ENCODE measurements at places on chromosomes 16 and 17.

DNA sequence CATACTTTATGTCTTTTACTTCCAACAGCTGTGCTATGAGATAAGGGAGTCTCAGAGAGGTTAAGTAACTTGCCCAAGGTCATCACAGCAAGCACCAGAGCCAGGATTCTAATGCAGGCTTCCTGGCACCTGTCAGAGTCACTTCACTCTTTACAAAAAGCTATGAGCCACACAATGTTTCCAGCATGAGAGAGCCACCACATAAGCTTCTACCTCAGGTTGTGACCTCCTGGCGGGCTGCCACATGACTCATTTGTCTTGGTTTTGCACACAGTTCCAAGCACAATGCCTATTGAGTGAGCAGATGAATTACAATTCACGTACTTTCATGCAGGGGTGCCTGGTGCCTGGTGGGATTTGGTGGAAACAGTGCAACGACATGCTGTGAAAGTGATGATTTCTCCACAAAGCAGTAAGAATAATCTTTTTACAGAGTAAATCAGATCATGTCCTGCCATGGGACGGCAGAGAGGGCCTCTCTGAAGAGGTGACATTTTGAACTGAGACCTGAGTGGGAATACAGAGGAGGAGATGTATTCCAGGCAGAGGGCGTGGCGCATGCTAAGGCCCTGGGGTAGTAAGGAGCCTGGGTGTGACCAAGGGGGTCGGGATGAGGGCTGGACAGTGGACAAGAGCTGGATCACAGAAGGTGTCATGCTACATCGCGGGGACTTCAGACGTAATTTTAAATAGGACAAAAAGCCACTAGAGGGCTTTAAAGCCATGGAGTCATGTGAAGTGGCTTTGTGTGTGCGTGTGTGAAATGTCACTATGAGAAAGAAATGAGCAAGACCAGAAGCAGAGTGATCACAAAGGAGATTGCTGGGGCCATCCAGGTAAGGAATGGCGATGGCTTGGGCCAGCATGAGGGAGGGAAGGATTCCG, 53.4 kb downstream of the CACNG3 start:
- DNase-seq: no peak

GRCh38 chr16:9527976-9528375, 436.5 kb downstream of the HAPSTR1 start:
- DNase-seq: no peak

- no peak for DNase-seq
Measured at GRCh38 chr17:54626146-54626703, 274.4 kb upstream of the TOM1L1 start.

DNA sequence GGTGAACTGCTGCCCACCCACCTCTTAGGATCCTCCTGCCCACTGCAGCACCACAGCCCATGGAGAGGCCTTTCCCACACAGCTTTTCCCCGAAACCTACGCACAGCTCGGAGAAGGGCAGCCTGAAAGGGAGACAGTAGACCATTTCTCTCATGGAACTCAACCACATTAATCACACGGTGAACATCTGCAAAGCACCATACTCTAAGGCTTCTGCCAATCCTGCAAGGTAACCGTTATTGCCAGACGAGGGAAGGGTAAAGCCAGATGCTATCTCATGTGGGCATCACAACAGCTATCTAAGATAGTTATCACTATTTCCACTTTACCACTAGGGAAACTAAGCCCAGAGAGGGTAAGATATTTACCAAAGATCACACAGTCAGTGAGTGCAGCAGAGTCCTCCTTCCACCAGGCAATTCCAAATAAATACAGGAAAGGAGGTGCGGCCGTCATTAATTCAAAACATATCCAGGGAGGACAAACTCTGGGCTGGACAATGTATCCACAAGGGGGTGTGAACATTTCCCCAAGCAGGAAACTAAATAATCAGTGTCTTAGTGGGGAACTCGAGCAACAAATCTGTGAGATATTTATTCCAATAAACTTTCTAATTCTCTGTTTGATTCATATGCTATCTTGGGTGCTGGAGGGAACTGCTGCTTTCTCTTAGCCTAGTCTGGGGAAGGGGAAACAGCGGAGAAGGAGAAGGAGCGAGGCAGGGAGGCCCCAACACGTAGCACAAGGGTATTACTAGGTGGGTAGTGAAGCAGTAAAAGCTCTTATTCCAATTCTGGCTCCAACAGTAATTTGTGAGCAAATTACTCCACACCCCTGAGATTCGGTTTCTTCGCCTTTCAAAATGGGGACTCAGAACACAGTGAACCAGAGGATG, 723 bp downstream of the TMEM186 start:
- DNase-seq: no peak

GRCh38 chr17:5000237-5000639, 2.5 kb downstream of the KIF1C start:
- DNase-seq: no peak

GRCh38 chr17:21674242-21674731, 18.0 kb upstream of the KCNJ18 start:
- DNase-seq: no peak

DNA sequence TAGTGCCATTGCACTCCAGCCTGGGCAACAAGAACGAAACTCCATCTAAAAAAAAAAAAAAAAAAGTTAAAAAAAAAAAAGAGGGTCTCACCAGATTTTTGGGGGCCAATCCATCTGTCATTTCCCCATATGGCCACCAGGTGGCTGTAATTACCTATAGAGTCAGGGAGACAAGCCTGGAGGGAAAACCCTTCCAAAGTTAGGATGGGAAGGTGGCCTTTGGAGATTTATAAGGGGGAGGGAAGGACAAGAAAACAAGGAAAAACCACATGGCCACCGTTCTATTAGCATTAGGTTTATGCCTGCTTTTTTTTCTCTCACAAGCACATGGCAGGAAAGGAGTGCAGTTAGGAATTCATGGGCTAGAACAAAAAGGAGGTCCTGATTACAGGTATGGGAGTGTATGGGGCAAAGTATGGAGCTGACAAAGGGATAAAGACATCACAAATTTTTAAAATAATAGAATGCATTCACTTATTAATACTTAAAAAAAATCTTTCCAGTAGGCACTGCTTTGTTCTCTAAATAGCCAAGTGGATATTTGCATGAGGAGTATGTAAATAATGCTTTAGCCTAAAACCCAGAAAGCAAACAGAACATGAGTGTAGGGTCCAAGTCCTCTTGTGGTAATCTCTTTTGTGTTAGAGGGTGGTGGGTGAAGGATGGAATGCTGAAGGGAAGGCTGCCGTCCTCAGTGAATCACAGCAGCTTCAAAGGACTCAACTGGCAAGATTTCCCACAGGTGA, 5.1 kb downstream of the CYB5D1 start:
- DNase-seq: peak; percentile 72

GRCh38 chr16:66154801-66155200, 211.7 kb upstream of the CDH5 start:
- DNase-seq: no peak

DNA sequence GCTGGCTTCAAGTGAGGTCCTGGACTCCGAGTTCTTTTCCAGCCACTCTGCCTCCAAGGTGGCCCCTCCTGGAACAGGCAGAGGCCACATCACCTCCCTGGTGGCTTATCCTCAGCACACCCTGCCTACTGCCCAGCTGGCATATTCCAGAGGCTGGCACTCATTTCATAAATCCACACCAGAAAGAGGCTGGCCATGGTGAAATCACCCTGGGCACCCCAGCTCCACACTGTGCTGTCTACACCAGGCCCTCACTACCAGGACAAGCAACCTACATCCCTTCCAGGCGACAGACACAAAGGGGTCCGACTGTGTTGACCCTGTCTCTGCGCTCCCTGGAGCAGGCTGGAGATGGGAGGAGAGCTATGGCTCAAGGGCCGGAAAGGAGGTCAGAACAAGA, 100.2 kb downstream of the C16orf78 start:
- no peak for DNase-seq

GRCh38 chr16:81810361-81810760, 31.3 kb downstream of the PLCG2 start:
- DNase-seq: no peak

GRCh38 chr16:66364117-66364958, 2.2 kb upstream of the CDH5 start:
- no peak for DNase-seq

DNA sequence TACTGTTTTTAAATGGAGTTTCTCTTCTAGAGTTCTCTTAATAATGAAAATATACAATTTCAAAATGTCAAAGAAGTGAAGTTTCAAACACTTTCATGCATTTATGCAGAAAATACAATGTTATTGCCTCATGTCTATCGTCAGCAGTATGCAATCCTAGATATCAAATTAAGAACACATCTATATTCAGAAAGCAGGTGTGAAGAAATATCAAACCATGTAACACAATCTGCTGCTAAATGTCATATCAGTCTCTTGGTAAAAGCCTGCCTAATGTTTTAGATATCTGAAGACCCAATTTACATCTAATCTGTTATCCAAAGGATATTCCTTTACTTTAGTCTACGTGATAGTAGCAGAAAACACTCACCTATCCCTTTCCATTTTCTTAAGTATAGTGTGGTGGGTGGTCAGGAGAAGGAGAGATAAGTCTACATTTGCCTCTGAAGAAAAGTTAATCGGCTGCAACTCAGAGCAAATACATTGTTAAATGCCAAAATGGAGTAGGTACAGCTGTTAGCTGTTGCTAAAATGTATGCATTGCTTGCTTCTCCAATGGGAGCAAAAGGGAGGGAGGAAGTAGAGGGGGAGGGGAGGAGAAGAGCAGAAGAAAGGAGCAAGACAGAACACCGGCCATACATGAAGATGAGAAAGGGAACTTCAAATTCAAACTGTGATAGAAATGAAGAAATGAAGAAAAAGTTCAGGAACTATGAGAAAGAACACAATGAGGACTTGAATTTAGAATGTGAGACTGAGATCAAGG, 64.9 kb downstream of the ITFG1 start:
- DNase-seq: no peak

- DNase-seq: no peak
Measured at GRCh38 chr16:974001-974601, 3.3 kb upstream of the LMF1 start.

- peak; percentile 35 for DNase-seq
Measured at GRCh38 chr17:8707332-8708024, 37.2 kb downstream of the CCDC42 start.

GRCh38 chr16:50469744-50470321, 78.4 kb upstream of the NKD1 start:
- DNase-seq: no peak

DNA sequence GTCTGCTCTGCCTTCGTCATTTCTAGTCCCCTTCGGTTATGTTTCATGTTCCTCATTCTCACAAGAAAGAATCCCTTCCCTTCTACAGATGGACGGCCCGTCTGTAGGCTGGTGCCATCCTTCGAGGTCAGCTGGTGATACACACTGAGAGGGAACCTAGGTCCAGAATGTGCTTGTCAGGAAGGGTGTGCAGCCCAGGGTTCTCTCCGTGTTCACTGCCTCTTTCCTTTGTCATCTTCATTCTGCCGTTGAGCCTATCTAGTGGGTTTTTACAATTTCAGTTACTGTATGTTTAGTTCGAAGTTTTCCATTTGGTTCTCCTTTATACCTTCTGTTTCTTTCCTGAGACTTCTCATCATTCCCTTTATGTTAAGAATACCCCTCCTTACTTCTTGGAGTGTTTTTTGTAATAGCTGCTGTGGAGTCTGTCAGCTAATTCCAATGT, 18.9 kb downstream of the KIAA0513 start:
- DNase-seq: no peak

- DNase-seq: no peak
Measured at GRCh38 chr16:50603206-50604064, 55.2 kb downstream of the NKD1 start.

DNA sequence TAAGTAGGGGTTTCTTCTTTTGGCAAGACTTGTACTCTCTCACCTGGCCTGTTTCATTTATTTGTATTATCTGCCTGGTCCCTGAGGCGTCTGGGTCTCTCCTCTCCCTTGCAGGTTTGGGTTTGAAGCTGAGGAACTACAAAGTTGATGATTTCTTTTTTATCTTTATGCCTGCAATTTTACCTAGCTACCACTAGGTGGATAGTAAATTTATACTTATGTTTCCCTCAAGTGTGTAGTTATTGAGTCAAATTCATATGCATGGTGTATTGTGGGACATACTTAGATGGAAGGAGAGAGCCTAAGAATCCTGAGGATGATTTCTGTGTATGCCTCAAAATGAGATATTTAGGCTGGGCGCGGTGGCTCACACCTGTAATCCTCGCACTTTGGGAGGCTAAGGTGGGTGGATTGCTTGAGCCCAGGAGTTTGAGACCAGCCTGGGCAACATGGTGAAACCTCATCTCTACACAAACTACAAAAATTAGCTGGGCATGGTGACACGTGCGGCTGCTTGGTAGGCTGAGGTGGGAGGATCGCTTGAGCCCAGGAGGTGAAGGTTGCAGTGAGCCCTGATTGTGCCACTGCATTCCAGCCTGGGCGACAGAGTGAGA, 13.6 kb downstream of the TMEM98 start:
- DNase-seq: no peak

GRCh38 chr16:69818891-69819545, 56.9 kb downstream of the WWP2 start:
- no peak for DNase-seq

GRCh38 chr17:58703137-58703915, 10.9 kb downstream of the RAD51C start:
- no peak for DNase-seq

- DNase-seq: no peak
Measured at GRCh38 chr16:85863384-85863774, 35.6 kb upstream of the IRF8 start.

DNA sequence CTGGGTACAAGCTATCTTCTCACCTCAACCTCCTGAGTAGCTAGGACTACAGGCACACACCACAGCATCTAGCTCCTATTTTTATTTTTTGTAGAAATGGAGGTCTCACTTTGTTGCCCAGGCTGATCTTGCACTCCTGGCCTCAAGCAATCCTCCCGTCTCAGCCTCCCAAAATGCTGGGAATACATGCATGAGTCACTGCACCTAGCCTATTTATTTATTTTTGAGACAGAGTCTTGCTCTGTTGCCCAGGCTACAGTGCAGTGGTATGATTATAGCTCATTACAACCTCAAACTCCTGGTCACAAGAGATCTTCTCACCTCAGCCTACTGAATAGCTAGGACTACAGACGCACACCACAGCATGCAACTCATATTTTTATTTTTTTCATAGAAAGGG, 40.1 kb upstream of the RGS9 start:
- no peak for DNase-seq

- DNase-seq: peak; percentile 74
Measured at GRCh38 chr16:84144209-84144858, 643 bp downstream of the HSDL1 start.

GRCh38 chr16:81518439-81518757, 73.8 kb downstream of the CMIP start:
- DNase-seq: no peak
